ENCODE measurements at places on chromosomes 2 and 18.

- DNase-seq, result no peak
Observed at GRCh38 chr2:169561364-169561763, 12.3 kb downstream of the FASTKD1 start.

DNA sequence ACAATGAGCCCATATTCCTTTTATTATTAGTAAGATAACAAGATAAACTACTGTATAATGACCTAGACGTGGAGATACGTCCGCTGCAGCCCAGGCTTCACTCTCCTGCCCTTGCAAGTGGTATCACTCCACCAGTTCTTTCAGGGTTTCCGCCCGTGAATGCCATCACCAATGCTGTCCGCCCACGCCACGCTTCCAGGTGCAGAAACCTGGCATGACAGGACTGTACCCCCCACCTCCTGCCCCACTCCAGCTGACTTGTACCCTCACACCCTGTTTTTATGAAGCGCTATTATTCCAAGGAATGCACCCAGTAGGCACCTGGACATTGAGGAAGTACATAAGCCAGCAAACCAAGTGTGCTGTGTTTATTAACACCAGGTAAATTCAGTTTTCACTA, 79.8 kb downstream of the MYT1L start:
- no peak for DNase-seq

DNA sequence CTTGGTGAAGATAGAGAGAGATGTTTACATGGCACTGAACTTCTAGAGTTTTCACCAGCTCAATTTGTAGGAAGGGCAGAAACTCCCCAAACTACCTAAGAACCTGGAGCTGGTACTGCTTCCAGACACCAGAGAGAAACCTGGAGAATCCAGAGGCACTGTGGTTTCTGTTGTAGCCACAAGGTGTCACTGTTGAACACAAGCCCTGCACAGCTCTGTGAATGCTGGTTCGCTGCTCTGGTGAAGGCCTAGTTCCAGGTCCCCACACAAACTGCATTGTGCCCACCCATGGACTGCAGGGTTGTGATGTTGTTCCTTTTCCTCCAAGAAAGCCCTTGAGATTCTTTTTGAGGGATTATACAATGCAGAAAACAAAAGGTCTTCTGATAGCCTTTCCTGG, 150.5 kb upstream of the HS6ST1 start:
- no peak for DNase-seq

GRCh38 chr2:146392631-146393030, 1452.2 kb upstream of the ACVR2A start:
- no peak for DNase-seq

DNA sequence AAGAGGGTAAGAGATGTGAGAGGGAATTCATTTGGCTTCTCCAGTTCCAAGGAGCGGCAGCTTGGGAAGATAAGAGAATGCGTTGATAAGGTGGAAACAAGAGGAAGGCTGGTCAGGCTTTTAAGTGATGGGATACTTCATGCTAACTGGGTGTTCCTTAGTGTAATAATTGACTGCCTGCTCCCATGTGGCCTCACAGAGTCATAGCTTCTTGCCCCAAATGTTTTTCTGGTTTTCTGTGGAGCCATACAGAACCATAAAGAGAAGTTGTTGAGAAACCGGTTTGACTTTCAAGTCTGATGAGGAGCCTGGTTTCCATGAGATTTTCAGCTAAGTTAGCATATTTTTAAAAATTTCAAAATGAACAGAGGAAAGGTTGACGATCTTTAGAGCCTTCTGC, 97.5 kb upstream of the ZFP36L2 start:
- DNase-seq, result no peak

DNA sequence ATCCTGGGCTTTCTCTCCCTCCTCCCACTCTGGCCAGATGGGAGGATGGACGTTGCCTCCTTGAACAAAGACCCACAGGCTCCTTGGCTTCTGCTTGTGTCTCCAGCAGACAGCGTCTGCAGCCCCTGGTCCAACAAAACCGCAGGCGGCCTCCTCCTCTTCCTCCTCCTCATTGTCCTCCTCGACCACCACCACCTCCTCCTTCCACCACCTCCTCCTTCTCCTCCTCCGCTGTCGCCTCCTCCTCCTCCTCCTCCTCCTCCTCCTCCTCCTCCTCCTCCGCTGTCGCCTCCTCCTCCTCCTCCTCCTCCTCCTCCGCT, 45.7 kb upstream of the ALPP start:
- DNase-seq, result no peak

GRCh38 chr18:63936932-63937393, 12.1 kb upstream of the HMSD start:
- DNase-seq, result no peak

DNA sequence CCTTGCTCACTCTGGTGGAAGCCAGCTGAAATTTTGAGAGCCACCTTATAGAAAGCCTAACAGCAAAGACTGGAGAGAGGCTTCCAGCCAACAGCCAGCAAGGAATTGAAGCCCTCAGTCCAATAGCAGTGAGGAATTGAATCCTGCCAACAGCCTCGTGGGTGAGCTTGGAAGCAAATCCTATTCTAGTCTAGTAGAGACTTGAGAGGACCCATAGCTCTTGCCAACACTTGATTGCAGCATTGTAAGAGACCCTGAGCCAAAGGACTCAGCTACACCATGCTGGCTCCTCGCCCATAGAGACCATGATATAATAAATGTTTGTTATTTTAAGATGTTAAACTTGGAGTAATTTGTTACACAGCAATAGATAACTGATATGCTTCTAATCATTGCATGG, 403.0 kb upstream of the TNP1 start:
- no peak for DNase-seq

DNA sequence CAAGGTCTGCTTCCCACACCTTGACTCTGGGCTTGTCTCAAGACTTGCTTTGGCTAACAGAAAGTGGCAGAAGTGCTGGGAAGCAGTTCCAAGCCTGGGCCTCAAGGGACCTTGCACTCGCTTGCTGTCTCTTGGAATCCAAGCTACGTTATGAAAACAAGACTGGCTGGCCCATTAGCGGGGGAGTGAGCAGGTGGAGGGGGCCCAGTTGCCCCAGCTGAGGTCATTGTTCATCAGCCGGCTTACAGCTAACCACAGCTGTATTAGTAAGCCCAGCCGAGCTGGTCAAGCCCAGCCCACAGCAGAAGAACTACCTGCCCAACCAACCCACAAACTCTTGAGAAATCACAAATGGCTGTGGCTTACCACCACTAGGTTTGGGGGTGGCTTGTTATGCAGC, 63.1 kb downstream of the MARCO start:
- DNase-seq, result no peak

- no peak for DNase-seq
Observed at GRCh38 chr2:154620471-154620870, 78.0 kb upstream of the KCNJ3 start.

GRCh38 chr2:210662560-210662959, 106.2 kb downstream of the CPS1 start:
- no peak for DNase-seq

GRCh38 chr18:78986018-78986481, 6.4 kb downstream of the SALL3 start:
- peak; percentile 26 for DNase-seq

DNA sequence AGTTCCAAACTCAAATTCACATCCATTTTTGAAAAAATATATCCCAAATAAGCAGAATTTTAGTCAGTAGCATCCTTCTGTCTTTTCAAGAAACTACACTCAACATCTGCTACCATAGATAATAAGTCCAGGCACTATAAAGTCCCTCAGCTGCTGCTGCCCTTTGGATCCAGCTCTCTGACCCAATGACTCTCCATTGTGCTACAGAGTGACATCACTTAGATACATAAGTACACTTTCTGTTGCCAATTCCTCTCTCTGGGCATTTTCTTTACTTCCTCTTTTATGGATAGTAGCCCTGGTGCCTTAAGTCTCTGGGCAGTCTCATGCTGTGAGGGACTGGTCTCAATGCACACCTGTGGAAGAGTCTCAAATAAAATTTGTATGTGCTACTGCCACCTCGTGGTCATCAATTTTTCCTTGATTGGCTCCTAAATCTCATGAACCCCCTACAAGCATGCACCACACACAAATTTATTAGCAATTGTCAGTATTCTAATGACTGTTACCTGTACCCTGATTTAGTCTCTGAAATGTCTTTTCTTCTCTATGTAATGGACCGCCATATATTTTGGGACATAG, 219.2 kb downstream of the LRP1B start:
- DNase-seq, result peak; percentile 22

GRCh38 chr2:105368759-105369408, 30.0 kb downstream of the FHL2 start:
- DNase-seq, result no peak

GRCh38 chr18:25287106-25287505, 64.9 kb downstream of the ZNF521 start:
- no peak for DNase-seq

- no peak for DNase-seq
Observed at GRCh38 chr2:42944779-42945415, 152.5 kb upstream of the HAAO start.

- DNase-seq, result no peak
Observed at GRCh38 chr2:47569658-47570475, 166.9 kb downstream of the MSH2 start.

GRCh38 chr2:16506366-16506765, 159.3 kb downstream of the CYRIA start:
- no peak for DNase-seq

GRCh38 chr2:21279525-21279924, 155.8 kb downstream of the TDRD15 start:
- no peak for DNase-seq

- DNase-seq, result peak; percentile 40
Observed at GRCh38 chr2:186862869-186863709, 14.1 kb upstream of the ZSWIM2 start.

DNA sequence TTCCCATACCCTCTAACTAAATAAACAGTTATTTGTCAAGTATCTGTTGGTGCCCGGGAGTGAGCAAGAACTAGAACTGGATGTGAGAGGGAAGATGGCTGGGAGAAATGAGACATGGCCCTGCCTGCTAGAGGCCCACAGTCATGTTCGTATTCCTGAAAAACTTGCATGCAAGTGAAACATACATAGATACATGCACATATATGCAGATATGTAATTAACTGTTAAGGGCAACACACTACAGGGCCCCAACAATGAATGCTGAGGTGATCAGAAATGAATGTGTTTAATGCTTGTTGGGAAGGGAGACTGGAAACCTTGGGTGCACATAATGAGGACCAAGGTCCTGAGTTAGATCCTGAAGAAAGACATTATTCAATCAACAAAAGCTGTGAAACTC, 49.8 kb downstream of the ADD2 start:
- no peak for DNase-seq

DNA sequence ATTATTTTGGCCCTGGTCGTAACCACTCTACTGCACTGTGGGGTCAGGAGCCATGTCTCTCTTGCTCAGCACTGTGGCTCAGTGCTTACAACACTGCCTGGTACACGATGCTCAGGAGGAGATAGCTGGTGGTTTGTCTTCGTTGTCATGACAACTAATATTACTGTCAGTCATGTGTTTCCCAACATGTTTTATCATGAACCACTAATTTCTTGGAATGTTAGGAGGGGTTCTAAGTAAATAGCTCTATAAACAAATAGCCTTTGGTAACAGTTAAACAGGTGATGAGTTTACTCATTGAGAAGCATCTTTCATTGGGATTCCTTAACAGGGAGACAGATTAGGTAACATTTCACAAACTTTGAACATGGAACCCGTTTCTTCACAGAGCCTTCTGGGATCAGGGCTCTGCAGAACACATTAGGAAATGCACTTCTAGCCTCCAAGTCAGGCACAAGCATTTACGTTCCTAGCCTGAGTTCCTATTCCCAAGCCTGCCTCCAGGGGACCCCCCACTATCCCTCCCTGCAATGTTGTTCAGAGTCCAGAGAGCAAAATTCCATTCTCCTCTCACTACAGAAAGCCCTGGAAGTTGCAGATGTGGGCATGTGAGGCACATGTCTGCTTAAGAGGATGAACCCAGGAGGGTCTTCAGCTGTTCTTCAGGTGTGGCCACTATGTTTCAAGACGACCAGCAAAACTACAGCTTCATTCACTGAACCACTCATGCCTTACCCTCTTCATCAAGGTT, 6.4 kb upstream of the RBM44 start:
- DNase-seq, result no peak

GRCh38 chr2:94986392-94986963, 39.0 kb upstream of the MAL start:
- DNase-seq, result peak; percentile 61

GRCh38 chr2:3376821-3377220, 797 bp downstream of the EIPR1 start:
- DNase-seq, result no peak

GRCh38 chr2:133802409-133803039, 234.3 kb upstream of the NCKAP5 start:
- no peak for DNase-seq

DNA sequence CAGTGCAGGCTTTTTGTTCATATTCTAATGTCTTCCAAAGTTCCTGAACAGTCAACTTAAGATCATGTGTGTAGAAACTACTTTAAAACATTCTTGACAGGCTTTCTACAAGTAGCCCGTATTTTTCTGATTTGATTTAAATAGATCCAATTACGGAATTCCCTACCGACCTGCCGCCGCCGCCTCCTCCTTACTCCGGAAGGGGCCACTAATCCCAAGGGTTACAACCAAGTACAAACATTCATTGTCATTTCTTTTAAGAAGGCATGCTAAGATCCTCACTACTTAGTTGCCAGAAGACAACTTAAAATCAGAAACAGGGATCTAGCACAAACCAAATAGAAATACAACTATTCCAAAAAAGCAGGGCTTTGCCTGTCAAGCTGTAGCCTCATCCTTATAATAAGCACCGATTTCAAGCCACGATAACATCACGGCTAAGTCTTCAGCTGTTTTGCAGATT, 784 bp downstream of the WDR33 start:
- DNase-seq, result peak; percentile 8

DNA sequence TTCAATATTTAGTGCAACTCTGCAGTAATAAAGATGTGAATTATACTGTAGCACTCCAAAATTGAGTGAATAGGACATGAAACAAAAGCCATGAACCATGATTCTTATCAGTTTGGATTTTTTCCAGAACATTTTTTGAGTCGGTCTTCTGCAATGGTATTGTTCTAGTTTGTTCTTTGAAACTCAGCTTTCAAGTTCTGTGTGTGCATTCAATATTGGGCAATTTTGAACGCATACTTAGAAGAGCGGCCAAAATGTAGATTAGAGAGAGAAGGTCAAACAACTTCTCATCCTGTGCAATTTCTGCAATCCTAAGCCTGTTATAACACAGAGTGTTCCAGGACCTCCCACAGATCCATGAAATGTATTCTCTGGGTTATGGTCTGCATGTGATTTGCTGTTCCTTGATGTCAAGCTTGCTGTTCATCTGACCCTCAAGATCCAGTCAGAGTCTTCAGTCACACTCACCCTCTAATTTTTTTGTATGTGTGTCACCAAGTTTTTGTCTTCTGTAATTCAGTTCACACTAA, 48.3 kb downstream of the TSPYL6 start:
- no peak for DNase-seq
